ENCODE measurements at places on chromosomes 11 and 22.

- no peak for DNase-seq
These were observed at the start of gene SLC17A6 for GRCh38 chr11:22337596-22338485. Gene SLC17A6 (plus strand): TSS chr11:22338381. CDS start chr11:22338534, 153 bp downstream.

DNA sequence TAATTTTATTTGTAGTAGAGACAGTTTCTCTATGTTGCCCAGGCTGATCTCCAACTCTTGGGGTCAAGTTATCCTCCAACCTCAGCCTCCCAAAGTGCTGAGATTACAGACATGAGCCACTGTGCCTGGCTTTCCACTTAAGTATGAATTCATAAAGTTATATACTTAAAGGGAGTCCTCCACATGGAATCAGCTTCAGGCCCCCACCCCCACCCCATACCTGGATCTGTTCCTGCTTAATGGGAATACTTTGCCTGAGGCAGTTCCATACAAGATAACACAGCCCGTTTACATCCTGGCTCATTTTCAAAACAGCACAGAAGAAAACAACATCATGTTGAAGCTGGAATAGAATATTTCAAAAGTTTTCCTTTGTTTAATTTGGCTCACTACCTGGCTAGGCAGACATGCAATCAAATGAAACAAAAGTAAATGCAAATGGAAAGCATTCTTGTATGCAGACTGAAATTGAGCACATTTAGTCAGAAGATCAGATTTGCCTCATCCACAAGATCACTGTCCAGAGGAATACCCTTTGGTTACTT lies 82.4 kb downstream of the FAT3 start:
- no peak for DNase-seq

DNA sequence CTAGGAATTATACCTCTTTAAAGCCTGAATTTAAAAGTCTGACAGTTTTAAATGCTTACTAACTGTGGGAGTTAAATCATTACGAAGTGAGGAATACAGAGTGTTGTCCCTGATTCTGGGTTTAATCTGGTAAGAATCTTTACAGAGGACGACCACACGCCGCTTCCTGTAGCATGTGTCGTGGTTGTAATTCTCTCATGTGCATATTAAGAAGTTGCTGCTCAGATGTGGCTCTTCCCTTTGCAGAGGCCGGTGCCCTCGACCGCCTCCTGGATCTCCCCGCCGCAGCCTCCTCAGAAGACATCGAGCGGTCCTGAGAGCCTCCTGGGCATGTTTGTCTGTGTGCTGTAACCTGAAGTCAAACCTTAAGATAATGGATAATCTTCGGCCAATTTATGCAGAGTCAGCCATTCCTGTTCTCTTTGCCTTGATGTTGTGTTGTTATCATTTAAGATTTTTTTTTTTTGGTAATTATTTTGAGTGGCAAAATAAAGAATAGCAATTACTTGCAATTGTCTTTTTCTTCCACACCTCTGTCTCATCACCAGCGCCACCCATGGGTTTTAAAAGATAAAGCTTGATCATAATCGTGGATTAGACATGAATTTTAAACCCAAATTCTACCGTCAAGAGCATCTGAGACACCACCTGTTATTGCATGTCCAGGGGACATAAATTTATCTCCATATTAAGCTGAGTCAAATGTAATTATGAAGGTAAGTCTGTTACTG lies 6.5 kb downstream of the GAL start:
- DNase-seq = no peak

GRCh38 chr22:29071261-29072045 lies 1.4 kb upstream of the KREMEN1 start:
- no peak for DNase-seq

GRCh38 chr11:26992031-26992541 lies 1.8 kb upstream of the FIBIN start:
- DNase-seq = no peak

GRCh38 chr22:22866381-22867111 lies 21.1 kb upstream of the IGLL5 start:
- no peak for DNase-seq

DNA sequence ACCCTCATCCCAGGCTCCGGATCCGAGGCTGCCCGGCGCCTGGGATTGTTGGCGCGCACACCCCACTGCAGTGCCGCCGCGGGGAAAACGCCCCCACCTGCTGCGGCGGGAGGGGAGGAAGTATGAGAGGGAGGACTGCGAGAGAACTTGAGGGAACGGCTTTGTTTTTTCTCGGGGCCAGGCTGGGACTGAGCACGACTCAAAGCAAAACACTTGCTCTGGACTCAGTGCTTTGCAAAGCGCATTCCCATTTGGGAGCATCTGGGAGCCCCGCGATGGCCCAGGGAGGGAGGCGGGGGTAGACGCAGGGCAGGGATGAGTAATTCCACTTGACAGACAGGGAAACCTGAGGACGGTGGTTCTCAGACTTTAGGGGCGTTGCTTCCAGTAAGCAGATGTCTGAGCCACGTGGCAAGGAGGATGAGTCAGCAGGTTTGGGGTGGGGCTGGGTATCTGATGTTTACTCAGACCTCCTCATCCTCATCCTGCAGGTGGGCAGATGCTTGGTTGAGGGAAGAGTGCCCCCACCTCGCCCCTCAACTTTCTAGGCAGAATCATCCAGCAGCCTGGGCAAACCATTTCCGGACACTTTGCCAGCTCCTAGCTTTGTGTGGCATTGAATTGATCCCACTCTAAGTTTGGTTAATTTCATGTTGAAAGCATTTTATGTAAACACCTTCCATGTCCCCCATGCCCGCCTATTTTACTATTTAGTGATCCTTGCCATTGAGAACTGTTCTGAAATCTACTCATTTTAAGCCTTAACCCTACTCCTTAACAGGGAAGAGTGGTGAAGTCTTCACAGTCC lies 1.5 kb downstream of the MIAT start:
- DNase-seq = no peak

DNA sequence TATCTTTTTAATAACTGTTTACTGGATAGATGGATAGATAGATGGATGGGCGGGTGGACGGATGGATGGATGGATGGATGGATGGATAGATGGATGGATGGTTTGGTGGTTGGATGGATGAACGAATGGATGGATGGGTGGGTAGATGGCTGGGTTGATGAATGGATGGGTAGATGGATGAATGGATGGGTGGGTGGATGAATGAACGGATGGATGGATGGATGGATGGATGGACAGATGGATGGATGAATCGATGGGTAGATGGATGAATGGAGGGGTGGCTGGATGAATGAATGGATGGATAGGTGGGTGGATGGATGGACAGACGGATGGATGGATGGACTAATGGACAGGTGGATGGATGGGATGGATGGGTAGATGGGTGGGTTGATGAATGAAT lies 13.8 kb upstream of the SLC22A12 start:
- no peak for DNase-seq

GRCh38 chr11:17268902-17269301 lies 7.6 kb upstream of the NUCB2 start:
- DNase-seq = no peak

- DNase-seq = no peak
These were observed 19.4 kb upstream of the SUSD2 start for GRCh38 chr22:24161909-24162308.

DNA sequence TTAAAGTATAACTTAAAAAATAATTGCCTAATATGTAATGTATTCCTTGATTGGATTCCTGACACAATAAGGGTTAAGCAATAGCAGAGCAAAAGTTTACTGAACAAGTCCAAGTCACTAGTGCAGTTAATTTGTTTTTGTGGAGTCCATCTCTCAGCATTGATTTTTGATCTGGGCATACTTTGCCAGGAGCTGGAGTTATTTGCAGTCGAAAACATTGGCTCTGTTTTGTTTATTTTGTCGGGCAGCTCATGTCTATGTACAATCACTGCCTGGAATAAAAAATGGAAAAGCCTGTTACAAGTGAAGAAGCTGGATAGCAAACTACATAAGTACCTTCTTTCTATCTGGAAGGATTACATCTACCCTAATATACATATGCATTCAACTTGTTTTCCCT lies 625.2 kb downstream of the CNTN5 start:
- DNase-seq = no peak

- DNase-seq = no peak
These were observed 227.5 kb downstream of the CTTN start for GRCh38 chr11:70625582-70626518.

- DNase-seq = no peak
These were observed 121.5 kb downstream of the ST3GAL4 start for GRCh38 chr11:126476977-126477376.

GRCh38 chr11:34343153-34343552 lies 14.7 kb downstream of the ABTB2 start:
- DNase-seq = no peak

DNA sequence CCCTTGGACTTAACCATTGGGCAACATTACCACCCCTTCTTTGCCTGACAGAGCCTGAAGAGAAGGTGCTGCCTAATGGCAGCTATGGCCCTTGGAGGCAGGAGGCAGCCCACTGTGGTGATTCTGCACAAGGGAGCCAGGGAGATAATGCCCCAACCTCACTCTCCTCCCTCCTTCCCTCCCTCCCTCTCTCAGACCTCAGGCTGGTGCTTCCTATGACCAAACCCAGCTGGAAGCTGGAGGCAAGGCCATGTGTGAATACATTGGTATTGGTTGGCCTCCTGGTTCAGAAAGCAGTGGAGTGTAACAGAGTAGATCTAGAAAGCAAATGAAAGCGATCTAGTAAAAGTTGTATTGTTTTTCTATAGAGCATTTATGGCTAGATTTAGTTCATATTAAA lies 233.1 kb downstream of the CSNK2A3 start:
- no peak for DNase-seq

DNA sequence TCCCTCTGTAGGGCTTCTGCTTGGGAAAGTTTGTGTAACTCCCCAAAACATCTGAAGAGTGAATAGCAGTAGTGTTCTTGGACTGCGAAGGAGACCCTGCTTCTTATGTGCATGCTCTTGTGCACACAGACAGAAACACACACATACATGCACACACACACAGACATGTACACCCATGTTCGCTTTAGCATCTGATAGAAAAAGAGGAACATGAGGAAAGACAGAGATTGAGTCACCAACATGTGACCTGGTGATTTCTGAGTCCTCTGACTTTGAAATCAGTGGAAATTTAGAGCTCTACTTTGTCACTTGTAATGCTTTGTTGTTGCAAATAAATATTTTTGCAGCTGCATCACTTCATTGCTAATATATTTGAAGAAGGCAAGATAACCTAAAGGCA lies 23.8 kb downstream of the CD44 start:
- no peak for DNase-seq

DNA sequence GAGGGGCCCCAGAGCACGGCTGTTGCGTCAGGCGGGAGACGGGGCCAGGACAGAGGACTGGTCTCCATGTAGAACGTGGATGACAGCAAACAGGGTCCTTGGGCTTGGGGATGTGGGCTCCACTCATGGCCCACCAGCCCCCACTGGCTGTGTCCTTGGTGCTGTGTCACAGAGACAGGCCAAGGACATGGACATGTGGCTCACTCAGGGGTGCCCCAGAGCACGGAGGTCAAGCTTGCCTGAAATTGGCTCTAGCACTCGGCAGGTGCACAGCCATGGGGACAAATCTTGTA lies 14.4 kb downstream of the FADS2 start:
- DNase-seq = no peak

DNA sequence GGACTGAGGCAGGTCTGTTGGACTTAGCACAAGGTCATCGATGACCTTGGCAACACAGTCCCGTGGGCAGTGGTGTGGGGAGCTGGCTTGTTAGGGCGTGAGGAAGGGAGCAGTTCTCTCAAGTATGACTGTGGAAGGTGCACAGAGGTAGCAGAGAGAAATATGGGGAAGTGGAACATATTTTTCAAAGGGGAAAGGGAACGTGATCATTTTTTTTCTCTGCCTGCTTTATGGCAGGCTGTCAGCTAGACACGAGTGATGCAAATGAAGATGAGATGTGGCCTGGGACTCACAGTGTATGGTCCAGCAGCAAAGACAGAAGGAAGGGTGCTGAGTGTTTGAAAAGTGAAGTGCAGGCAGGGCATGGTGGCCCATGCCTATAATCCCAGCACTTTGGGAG lies 30.6 kb downstream of the ADAMTS8 start:
- DNase-seq = no peak

- peak; percentile 25 for DNase-seq
These were observed 1.0 kb downstream of the RASSF10 start for GRCh38 chr11:13009921-13010748.

DNA sequence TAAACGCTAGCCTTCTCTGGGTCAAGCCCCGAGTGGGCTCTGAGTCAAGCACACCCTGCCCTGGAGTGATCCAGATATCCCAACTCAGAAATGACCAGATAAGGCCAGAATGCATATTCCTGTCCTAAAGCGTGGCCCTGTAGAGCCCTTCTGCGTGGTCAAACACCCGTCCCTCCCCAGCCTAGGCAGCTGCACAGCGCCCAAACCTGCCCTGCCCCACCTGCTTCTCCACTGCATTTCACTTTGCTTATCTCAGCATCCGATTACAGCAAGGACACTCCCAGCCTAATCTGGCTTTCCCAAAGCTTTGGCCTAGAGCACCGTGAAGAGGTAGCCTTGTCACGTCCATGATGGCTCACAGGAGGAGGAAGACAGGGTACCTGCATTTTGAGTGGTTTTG lies 11.9 kb upstream of the TMPRSS4 start:
- no peak for DNase-seq

DNA sequence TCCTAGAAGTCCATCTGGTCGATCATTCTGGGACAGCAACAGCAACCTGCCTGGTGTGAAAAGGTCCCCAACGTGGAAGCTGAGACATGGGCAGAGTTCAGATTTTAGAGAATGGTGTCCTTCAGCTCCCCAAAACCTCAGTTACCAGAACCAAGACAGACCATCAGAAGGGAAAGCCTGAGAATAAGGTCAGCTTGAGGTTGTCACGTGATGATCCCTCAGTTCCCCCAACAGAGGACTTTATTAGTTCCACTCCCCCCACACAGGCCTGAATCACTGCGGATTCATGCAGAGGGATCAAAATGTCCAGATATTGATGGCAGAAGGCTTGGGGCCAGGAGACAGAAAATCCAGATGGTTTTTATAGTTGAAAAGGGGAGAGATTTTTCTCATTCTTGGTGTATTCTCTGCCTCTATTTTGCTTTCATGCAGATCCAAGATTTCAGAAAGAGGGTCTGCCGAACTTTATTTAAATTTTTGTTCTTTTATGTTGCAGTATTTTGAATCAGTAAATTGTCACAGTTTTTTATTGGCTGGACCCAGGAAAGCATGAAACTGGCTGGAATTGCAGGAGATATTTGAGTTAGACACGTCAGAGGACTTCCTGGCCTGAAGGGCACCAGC lies 139.0 kb upstream of the NTM start:
- DNase-seq = no peak

DNA sequence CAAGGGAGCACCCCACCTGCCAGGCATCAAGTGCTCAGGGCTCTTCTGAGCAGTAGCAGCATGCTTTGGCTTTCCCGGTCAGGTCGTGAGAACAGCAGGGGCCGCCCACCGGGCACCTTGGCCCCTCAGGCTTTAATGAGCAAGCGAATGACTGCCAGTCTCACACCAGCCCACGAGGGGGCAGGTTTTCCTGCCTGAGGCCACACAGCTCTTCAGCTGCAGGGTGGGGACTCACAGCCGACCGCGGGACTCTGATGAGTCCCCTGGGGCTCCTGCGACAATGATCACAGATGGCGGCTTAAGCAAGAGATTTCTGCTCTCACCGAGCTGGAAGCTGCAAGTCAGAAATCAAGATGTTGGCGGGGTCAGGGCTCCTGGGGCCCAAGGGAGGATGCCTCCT lies 14.3 kb upstream of the FGF19 start:
- DNase-seq = no peak

- peak; percentile 81 for DNase-seq
These were observed 124.6 kb downstream of the FEZ1 start for GRCh38 chr11:125371431-125371935.

Data from iPS DF 6.9 (cell line).